Naive thymus-derived CD4-positive, alpha-beta T cell (primary cell): ENCODE measurements at places on chromosomes 6 and 20.

GRCh38 chr20:32966881-32967781, 37.1 kb downstream of the SUN5 start:
- DNase-seq, result no peak

DNA sequence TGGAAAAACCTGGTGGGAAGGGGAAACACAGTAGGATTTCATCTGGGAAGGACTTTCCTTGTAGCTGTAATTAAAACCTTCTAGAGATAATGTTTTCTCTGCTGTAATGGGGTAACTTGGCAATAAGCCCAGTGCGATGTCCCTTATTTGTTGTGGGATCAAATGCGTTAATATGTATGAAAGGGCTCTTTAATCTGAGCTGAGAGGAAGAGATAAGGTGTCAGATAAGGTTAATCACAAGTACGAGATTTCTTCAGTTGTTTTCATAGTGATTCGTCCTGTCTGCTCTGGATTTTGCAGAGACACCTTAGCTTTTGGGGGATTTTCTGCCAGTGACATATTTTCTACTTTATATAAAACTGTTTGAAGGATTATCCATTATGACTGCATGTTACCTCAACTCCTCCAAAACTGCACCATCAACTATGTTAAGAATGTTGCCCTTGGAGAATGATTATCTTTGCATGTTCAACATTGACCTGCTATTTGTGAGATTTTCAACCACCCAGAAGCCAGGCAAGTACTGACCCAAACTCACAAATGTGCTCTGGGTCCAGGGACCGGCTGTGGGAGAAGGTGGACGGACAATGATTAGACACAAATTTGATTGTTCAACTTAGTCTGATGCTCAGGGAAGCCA, 21.2 kb upstream of the ELOVL5 start:
- no peak for DNase-seq

DNA sequence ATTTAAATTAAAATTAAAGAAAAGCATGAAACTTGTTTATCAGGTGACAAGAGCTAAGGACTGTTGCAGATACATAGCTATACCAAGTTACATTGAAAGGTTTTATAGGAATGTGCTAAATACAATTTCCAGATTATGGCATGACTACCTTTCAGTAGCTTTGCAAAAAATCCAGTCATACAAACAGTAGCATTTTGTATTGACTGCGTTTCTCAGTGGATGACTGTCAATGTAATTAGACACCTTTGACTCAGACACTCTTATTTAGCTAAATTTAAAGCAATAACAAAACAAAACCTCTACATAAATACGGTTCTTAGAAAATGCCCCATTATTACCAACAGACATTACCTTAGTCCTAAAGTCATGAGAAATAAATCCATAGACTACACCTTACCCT, 275.8 kb upstream of the RUNX2 start:
- no peak for DNase-seq

DNA sequence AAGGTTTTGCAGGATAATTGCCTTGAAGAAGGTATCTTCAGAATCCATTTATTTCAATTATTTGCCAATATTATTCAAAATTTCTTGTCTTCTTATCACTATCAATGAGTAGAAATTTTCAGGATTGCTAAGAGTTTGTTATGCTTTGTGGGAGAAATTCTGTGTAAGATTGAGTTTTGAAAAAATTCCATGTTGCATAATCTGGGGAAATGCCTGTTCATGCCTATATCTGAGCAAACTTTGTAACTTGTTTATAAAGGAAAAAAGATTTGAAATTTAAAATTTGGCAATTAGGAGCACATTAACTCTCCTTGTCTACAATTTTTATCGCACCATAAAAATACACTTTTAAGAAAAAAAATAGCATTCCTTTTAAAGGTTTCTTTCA, 39.8 kb upstream of the EDN1 start:
- DNase-seq, result no peak

DNA sequence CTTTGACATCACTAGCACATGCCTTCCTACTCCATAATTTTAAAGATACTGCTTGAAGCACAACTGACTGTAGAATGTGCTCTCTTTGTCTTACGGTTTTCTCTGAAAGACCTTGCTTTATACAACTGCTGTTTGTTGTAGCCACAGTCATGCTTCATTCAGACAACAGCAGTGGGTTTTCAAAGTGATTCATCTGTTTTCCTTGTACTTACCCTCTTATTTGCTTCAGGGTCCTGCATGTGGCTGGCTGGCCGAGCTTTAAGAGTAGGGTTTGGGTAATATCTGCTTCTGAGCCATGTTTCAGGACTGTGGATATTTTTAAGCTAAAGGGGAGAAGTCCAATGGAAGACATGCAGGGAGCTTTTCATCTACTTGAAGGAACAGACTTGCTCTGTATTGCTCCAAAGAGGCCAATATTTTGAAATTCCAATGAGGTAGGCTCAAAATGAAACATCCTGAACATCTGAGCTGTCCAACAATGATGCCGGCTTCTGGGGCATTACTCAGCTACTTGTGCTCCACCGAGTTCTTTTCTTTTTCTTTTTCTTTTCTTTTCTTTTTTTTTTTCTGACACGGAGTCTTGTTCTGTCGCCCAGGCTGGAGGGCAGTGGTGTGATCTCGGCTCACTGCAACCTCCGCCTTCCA, 160.2 kb upstream of the SGK1 start:
- DNase-seq, result no peak
